Activated naive CD8-positive, alpha-beta T cell treated with anti-CD3 and anti-CD28 coated beads, Interleukin-2, amount 50 U/mL, for 16 hours (primary cell): ENCODE measurements at places on chromosomes 2 and 18.

DNA sequence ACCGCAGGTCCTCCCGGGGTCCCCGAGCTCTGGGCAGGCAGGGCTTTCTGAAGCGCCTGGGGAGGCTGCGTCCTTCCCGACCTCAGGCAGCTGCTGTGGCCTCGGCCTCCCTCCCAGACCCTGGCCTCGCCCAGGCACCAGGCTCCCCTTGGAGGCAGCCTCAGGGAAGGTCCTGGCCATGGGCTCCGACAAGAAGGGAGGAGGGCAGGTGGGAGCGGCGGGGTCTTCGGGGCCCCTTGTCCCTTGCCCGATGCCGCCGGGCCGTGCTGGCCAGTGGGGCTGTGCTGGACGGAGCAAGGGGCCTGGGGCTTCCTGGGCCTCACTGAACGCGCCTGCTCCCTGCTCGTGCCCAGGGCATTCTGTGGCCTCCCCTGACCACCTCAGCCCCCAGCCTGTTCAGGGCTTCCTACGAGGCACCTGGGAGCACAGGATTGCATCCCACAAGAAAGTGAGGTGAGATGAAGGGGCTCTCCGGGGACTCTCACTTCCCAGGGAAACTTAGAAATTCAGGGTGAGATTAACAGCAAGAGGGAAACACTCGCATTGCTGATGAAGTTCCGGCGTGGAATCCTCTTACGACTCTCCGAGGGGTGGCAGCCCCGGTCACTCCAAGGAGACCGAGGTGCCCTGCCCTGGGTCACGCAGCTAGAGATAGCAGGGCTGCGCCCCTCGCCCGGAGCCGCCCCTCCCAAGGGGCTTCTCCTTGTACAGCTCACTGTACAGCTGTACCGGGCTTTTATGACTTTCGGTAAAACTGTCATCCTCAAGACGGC is 778 bp downstream of the MFSD2B start:
- no peak for DNase-seq

- DNase-seq: no peak
Measured at GRCh38 chr2:43227830-43228281, 1.4 kb upstream of the ZFP36L2 start.

- no peak for DNase-seq
Measured at GRCh38 chr2:9832586-9832985, 10.7 kb upstream of the TAF1B start.

DNA sequence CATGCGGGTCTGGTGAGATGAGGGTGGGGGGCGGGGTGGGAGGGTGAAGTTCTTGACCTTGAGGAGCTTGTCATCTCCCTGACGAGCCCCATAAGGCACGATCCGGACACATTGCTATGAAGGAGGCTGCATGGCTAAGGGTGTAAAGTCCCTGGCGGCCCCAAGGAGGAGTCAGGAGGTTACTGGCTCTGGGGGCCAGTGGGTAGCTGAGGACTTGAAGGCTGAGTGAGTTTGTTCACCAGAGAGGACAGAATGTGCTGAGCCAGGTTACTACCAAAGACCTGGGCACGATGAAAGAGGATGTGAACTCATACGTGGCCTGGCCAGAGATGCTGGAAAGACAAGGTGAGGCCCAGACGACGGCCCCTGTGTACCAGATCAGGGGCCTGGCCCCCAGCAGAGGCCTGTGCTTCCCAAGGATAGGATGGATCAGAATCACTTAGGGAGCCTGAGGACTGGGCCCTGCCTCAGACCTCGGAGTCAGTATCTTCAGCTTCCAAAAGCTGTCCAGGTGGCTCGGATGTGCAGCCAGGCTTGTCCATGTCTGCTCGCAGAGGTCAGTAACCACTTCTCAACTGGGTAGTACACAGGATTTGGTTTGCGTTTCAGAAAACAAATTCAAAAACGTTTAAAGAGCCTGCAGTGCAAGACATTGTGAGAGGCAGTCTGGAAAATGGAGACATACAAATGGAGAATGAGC is 110.9 kb downstream of the RNF144A start:
- no peak for DNase-seq

- DNase-seq: no peak
Measured at GRCh38 chr2:75087736-75088135, 111.6 kb downstream of the TACR1 start.

DNA sequence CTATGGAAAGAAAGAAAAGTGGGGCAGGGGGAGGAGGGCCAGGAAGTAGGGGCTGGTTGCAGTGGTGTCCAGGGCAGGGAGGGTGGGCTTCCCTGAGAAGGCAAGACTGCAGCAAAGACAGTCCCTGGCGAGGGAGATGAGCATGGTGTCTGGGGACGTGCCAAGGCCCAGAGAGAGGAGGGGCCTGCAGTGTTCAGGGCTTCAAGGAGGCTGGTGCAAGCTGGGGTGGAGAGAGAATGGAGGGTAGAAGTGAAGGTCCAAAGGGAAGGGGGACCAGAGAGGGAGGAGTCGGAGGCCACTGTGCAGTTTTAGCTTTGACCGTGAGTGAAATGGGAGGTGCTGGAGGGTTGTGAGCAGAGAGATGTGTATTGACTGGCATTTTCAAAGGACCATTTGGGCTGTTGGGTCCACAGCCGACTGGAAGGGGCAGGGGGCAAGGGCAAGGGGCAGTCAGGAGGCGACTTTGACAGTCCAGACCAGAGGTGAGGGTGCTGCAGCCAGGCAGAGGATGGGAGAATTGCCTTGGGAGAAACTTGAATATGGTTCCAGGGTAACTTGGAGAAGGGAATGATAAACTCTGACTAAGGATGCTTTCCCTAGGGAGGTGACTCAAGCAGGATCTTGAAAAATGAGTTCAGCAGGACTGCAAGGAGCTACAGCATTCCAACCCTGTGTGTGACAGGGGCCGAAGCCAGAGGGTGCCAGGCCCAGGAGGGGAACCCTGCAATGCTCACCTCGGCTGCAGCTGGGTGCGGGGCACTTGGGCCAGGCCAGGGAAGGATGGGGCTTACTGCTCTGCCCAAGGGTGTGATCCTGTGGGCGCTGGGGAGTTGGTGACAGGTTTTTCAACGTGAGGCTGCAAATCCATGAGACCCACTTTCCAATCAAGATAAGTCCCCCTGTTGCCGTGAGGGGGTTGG is 177.1 kb upstream of the HAAO start:
- DNase-seq: no peak

DNA sequence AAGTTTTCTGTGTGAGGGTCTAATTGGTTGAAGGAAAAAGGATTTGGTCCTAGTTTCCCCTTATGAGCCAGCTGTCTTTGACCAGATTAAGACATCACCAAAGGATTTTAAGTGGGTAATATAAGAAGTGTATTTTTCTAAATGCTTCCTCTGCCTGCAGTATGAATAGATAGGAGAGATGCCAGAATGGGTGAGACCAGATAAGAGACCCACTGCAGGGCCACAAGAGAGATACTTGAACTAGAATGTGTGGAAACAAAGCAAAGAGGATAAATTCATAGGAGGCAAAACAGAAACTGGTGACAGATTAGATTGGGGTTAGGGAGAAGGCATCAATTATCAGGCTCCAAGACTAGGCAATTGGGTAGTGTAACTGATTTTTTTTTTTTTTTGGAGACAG is 1.1 kb upstream of the HDHD2 start:
- no peak for DNase-seq

DNA sequence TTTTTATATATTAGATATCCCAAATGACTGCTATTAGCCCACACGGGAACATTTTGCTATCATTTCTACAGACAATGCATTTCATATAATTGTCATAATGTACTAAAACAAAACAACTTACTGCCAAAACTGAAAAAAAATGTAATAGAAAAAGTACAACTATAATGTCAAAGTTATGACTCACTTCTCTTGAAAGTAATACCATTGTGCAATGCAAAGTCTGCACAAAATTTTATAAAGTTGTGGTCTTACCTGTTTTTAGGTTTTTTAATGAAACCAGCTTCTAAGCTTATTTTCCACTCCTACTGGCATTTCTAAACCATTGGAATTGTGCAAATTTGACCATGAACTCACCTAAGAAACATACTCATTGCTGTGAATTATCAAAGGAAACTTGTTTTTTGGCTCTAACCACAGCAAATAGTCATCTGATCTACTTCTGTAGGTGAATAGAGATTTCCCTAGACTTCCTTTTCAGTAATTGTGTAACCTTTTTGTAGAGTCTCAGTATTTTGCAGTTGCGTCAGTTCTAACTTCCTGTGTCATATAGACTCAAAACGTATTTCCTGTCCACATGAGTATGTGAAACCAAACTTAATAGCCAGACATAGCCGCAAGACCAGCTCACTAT is 31.9 kb upstream of the TFPI start:
- no peak for DNase-seq

GRCh38 chr2:43405829-43406228 is 179.4 kb upstream of the ZFP36L2 start:
- DNase-seq: no peak

DNA sequence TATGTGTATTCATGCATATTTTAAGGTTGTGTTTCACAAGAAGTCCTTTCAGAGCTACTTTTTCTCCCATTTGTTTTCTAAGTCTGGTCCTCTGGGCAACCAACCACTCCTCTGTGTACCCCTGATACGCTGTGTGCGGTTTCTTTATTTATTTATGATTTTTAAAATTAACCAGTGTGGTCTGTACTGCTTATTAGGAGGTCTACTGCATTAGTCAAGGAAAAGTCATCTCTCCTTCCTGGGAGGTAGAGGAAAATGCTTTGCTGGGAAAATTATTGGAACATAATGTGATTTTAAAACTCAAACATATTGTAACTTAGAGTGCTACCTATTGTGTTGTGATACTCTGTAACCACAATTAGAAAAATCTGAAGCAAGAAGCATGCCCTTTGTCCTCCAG is 1404.3 kb downstream of the SUCLG1 start:
- no peak for DNase-seq

- DNase-seq: no peak
Measured at GRCh38 chr2:98698896-98699295, 32.0 kb downstream of the MGAT4A start.

DNA sequence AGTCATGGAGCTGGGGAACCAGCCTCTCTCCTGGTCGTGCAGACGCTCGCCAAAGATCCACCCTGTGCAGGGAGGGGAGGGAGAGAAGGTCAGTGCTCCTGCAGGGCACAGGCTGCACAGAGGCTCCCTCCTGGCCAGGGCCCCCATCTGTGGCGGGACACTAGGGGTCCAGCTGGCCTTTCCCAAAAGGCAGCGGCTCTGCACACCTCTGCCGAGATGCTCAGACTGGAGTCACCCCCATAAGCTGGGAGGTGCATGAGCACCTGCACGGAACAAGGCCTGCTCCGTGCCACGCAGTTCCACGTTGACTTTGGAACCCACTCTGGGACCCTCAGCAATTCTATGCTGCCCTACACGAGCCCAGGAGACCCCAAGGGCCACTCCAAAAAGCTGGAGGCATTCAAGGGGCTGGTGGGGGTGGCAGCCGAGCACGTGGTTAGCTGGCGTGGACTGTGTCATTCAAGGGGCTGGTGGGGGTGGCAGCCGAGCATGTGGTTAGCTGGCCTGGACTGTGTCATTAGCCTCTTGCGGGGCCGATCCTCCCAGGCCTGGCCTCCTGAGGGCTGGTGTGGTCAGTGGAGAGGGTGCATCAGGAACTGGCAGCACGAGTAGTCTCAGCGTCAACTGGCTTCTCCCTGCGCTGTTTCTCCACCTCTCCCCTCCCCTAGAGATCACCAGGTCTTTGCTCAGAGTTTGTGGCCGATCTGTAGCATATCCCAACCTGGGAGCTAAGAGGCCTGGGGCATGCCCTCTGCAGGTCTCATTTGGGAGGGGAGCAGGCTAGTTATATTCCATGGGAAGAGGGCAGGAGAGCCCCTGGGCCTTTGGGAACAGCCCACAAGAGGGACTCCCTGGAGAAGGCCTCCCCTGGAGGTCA is 9.8 kb downstream of the SNORC start:
- DNase-seq: no peak

DNA sequence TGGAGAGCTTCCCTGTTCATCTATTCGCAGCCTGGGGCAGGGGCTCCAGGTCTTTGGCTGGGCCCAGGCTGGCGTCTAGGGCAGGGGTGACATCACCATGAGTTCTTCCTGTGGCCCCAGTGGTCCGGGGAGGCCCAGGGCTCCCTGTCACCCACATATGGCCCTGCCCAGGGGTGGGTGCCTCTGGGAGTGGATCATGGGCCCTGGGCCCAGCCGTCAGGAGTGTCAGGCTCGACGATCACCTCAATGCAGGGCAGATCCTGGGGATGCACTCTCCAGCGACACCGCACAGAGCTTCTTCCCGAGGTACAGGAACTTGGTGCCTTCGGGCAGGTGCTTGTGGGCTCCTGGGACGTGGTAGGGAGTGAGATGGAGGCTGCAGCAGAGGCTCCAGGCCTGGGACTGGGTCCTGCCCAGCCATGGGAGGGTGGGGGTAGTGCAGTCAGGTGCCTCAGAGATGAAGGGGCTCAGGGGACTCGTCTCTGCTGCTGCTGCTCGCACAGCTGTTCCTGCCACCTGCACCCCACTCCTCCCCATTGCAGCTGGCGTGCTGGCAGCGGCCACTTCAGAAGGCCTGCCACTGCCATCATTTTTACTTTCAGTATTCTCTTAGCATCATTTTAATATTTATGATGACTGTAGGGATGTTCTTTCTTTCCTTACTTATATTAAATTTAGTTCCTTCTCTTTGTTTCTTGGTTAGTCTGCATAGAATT is 196.0 kb upstream of the VRK2 start:
- DNase-seq: no peak

DNA sequence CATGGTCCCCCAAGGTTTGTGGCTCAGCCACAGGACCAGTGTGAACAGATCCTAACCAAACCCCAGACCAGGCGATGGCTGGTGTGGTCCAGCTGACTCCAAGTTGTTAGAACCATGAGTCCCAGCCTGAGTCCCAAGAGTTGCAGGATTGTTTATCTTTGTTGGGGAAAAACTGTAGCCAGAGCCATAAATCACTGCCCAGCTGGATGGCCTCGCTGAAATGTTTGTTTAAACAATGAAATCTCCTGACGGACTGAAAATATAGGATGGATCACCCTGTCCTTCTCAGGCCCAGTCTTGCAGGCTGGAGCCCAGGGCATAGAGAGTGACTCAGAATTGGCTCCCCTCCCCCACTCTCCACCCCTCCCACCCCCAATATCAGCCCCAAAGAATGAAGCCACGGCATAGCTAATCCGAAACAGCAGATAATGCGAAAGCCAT is 36.4 kb downstream of the PKDCC start:
- no peak for DNase-seq

- DNase-seq: no peak
Measured at GRCh38 chr18:76054156-76054555, 440.9 kb downstream of the ZNF516 start.

GRCh38 chr2:208057108-208057507 is 31.8 kb upstream of the PLEKHM3 start:
- DNase-seq: no peak

- DNase-seq: no peak
Measured at GRCh38 chr18:11962597-11962996, 18.7 kb upstream of the IMPA2 start.

GRCh38 chr2:20430035-20430434 is 16.8 kb upstream of the RHOB start:
- no peak for DNase-seq

DNA sequence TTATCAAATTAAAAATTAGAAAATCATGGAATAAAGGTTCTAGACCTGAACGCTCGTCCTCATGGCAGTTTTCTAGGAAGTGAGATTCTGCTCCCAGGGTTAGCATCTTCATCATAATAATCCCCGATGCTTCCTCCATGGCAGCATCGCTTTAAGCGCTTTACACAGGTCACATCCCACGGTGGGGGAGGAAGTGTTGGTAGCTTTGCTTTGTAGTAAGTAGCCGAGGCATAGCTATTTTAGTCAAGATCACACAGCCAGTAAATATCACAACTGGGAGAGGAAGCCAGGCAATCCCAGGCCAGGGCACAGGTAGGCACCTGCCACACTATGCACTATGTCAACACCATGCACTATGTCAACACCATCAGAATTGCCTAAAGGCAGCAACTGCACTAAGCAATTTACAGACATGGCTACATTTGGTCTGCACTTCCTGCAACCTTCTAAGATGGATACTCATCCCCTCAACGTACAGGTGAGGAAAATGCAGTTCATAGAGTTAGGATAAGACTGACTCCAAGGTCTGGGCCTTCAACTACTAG is 205.5 kb downstream of the FBXO15 start:
- no peak for DNase-seq
